ENCODE measurements at places on chromosomes 1 and 21. TPM values are rescaled to one million over a fixed set of nuclear protein-coding genes. Genes with fewer than 3 reads are reported as not detected.

DNA sequence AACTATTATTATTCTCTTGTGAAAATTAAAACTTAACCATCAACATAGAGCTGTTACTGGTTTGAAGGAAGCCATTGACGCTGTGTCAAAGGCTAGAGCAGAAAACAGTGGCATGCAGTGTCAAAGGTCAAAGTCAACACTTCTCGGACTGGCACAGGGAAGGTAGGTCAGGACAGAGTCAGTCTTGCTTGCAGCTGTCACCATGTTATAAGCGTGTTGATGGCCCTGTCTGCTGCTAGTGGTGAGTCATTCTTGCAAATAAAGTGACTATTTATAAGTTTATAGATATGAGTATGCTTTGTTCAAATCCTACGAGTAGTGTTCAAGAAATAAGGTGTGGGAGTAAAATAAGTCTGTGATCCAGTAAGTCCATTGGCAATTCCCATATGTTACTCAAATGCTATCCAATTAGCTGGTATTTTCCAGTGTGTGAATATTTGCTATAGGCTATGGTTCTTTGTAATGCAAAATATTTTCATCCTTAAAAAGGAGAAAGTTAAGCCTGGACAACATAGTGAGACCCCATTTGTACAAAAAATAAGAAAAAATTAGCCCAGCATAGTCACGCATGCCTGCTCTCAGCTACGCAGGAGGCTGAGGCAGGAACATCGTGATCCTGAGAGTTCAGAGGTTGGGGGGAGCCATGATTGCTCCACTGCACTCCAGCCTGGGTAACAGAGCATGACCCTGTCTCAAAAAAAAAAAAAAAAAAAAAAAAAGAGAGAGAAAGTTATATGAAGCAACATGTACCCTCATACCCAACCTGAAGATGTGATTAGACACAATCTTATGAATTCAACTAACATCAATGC is 26.3 kb upstream of the TINAGL1 start:
- DNase-seq: no peak

Gene KIF21B
- 2.0 TPM for total RNA-seq

DNA sequence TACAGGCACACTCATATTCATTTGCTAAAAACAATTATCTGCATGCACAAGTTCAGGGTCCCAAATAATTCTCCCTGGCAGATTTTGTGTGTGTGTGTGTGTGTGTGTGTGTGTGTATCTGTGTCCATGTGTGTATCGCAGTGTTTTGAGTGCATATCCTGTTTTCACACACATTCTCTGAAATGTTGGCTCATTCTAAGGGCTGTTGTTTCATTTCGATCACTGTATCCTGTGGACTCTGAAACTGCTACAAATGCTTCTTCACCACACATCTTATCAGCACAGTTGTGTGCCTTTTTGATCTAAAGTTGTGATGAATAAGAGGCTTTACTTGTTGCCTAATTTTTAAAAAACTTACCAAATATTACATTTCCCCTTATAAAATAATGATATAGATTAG is 34.6 kb downstream of the NR5A2 start:
- no peak for DNase-seq

- DNase-seq: no peak
These were observed 697 bp upstream of the C21orf91 start for GRCh38 chr21:17819877-17820229.

Gene FCGR2B
- 0.59 TPM for total RNA-seq

GRCh38 chr21:33478935-33479678 is 667 bp downstream of the TMEM50B start:
- no peak for DNase-seq

GRCh38 chr1:226029568-226030225 is 30.6 kb upstream of the SDE2 start:
- DNase-seq: no peak

GRCh38 chr1:41241354-41241748 is 755 bp downstream of the SCMH1 start:
- peak; percentile 50 for DNase-seq

DNA sequence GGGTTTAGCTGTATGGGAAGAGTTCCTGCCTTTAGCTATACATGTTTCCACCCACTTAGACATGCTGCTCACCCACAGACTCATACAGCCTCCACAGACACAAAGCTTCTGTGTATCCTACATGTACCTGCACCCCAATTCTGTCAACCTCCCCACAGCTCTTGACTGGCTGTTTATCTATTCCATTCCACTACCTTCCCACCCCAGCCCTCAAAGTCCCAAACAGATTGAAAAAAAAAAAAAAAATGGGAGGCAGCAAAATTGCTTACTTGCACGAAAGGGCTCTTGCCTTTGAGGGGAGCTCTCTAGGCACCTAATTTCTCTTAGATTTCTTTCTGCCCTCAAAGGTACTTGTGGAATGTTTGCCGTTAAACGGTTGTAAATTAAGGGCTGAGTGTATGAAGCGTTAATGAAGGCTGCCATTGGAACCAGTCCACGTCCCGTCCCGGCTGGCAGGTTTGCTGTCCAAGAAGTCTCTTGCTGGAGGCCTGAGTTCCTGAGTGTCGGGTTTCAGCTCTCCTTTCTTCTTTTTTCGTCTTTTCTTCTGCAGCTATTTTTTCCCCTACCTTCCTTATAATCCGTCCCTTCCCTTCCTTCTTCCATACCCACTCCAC is 43.6 kb downstream of the PBX1 start:
- peak; percentile 70 for DNase-seq

- no peak for DNase-seq
These were observed 1238.0 kb downstream of the MRPL39 start for GRCh38 chr21:24369278-24369677.

GRCh38 chr1:57966751-57967406 is 543.0 kb upstream of the DAB1 start:
- DNase-seq: no peak

Gene SCMH1
- 63.6 TPM for total RNA-seq

GRCh38 chr1:22717037-22717760 is 6.6 kb downstream of the EPHB2 start:
- DNase-seq: no peak

Gene INSRR
- total RNA-seq: 1.2 TPM

Gene SLC6A17
- 0.15 TPM for total RNA-seq

Gene FMO4
- total RNA-seq: 4.0 TPM

GRCh38 chr1:150560011-150560438 is 10.8 kb downstream of the ADAMTSL4 start:
- peak; percentile 72 for DNase-seq

Gene FASLG
- not detected for total RNA-seq

DNA sequence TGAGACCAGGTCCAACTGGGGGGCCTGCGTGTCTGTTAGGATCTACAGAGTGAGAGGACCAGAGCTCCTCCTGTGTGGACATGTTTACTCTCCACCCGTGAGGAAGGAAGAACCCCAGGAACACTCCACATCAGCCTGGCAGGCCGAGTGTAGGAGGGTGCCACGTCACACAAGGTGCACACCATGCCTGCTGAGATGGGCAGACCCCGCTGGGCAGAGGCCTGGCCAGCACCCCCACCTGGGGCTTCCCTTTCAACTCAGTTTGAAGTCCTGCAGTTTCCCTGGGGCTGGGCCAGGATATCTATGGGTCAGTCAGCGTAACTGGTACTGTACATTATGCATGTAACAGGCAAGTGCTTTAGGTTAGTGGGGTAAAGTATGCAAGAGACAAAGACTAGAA is 30.1 kb upstream of the PCBP3 start:
- DNase-seq: no peak

Gene ISG15
- 27.2 TPM for total RNA-seq

DNA sequence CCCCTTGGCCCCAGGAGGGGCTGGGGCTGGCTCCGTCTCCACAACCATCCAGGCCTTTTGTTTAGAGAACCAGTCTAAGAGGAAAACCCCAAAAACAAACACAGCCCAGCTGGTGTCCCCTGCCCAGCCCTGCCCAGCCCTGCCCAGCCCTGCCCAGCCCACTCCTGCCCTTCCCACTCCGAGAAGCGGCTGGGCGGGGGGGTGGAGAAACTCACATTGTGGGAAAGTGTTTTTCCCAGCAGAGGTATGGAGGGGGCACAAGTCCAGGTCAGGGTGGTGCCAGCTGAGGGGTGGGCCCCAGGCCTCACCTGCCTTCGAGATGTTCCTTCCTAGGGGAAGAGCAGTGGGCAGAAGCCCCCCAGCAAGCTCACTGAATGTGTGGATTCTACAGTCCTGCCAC is 10.0 kb upstream of the FAM131C start:
- no peak for DNase-seq

DNA sequence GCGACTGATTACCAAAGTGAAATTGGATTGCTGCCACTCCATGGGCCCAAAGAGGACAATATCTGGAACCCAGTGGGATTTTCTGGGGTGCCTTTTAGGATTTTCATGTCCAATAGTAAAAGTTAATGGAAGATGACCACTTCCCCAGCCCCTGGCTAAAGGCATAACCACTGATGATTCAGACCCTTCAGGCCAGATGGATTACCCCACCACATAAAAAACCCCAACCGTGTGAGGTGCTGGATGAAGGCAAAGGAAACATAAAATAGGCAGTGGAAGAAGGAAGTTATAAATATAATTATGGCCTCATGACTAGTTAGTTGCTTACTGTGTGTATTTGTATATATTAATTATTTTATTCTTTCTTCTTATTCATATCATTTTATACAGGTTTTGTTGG is 40.2 kb upstream of the IL10 start:
- no peak for DNase-seq

Gene ACP6
- total RNA-seq: 3.6 TPM

- no peak for DNase-seq
These were observed 11.1 kb downstream of the G0S2 start for GRCh38 chr1:209686322-209686721.

- DNase-seq: no peak
These were observed 705 bp upstream of the QSOX1 start for GRCh38 chr1:180154003-180154324.

Gene CRP
- total RNA-seq: 2.1 TPM

Gene TRIM46
- 4.6 TPM for total RNA-seq

- no peak for DNase-seq
These were observed 189.0 kb downstream of the PLPP3 start for GRCh38 chr1:56390232-56390867.

GRCh38 chr1:180243517-180244221 is 13.6 kb downstream of the LHX4 start:
- DNase-seq: no peak

DNA sequence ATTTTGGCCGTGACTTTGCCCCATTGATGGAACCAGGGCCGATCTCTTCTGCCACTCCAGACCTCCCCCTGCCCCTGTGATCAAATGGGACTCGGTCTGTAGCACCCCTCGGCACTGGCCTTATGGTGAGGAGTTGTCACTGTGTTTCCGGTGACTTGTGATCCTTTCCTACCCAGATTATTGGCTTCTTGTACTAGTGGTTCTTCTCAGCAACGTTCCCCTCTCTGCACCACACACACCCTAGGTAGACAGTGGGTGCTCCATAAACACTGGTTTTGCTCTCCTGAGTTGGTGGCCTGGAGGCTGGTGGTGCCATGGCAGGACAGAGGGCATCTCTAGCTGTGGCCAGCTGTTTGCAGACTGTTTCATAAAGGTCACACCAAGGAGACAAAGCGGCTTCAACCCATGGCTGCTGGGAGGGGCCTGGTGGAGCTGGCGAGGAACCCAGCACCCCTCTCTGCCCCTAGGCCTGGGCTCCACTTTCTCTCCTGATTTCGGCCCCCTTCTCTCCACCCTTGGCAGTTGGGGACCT is 50.7 kb downstream of the DHRS3 start:
- DNase-seq: no peak

- no peak for DNase-seq
These were observed 40.9 kb downstream of the CLSTN1 start for GRCh38 chr1:9782897-9783296.

GRCh38 chr1:178581351-178582303 is 68.7 kb downstream of the TEX35 start:
- DNase-seq: no peak

Gene PTPN7
- total RNA-seq: 1.8 TPM

DNA sequence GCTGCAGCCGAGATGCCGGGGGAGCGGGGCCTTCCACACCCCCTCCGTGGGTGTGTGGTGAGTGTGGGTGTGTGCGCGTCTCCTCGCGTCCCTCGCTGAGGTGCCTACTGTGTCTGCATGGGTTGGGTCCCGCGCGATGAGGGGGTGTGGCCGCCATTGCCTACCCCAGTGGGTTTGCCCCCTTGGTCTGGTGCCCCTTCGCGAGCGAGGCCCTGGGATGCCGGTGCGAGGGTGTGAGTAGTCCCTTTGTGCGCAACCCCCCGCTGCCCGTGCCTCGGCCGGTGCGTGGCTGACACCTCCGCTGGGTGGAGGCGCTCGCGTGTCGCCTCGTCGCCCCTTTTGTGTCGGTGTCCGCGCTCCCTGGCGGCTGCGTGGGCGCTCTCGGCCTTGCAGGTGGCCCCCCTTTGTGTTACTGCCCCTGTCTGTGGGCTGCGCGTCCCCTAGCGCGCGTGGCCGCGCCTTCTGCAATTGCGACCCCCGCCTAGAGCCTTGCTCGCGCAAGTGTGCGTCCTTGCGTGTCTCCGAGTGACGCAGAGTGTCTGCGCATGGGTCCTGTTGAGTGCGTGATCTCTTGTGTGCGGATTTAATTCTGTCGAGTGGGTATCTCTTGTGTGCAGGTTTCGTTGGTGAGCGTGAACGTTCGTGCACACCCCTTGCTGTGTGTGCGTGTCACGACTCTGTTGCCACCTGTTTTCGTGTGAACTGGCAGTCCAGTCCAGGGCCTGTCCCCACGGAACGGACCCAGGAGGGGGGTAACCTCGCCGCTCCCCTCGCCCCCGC is 553 bp downstream of the TTC3 start:
- peak; percentile 59 for DNase-seq

Gene TMEM269
- not detected for total RNA-seq

Gene TATDN3
- 24.4 TPM for total RNA-seq

GRCh38 chr1:184399192-184399847 is 12.5 kb downstream of the C1orf21 start:
- no peak for DNase-seq

- no peak for DNase-seq
These were observed 5.7 kb upstream of the TENT5B start for GRCh38 chr1:27018316-27018715.

Gene SLC35F3
- not detected for total RNA-seq

- no peak for DNase-seq
These were observed 48.7 kb downstream of the TTLL7 start for GRCh38 chr1:83950106-83950661.

Gene SH3D21
- 11.8 TPM for total RNA-seq

Gene ST6GALNAC3
- 20.0 TPM for total RNA-seq

Gene FAM72D
- not detected for total RNA-seq

Gene PODN
- 100 TPM for total RNA-seq

Gene B3GALT6
- total RNA-seq: 18.2 TPM

GRCh38 chr1:193402037-193402436 is 215.6 kb upstream of the B3GALT2 start:
- no peak for DNase-seq

All from uterus (tissue), 4 donors.